ENCODE measurements at places on chromosomes 11 and 22. TPM values are rescaled to one million over a fixed set of nuclear protein-coding genes. Genes with fewer than 3 reads are reported as not detected.

The CDKN1C gene
- 256 TPM for total RNA-seq

The IPO7 gene
- total RNA-seq: 39.5 TPM

The PRR33 gene
- not detected for total RNA-seq

The NXPE4 gene
- not detected for total RNA-seq

The OR8B8 gene
- not detected for total RNA-seq

The RFPL1 gene
- total RNA-seq: not detected

The AGBL2 gene
- total RNA-seq: 4.2 TPM

The SAC3D1 gene
- 19.2 TPM for total RNA-seq

The TSSK2 gene
- not detected for total RNA-seq

The EHF gene
- 1.1 TPM for total RNA-seq

The NAV2 gene
- 3.3 TPM for total RNA-seq

The CSRP3 gene
- total RNA-seq: not detected

The C11orf16 gene
- total RNA-seq: not detected

The YPEL1 gene
- 3.6 TPM for total RNA-seq
